A673 (cell line): ENCODE measurements at places on chromosomes 5 and 9. TPM values are rescaled to one million over a fixed set of nuclear protein-coding genes. Genes with fewer than 3 reads are reported as not detected.

Gene PCDHB7
- total RNA-seq, result 2.0 and 2.3 TPM in 2 replicates

DNA sequence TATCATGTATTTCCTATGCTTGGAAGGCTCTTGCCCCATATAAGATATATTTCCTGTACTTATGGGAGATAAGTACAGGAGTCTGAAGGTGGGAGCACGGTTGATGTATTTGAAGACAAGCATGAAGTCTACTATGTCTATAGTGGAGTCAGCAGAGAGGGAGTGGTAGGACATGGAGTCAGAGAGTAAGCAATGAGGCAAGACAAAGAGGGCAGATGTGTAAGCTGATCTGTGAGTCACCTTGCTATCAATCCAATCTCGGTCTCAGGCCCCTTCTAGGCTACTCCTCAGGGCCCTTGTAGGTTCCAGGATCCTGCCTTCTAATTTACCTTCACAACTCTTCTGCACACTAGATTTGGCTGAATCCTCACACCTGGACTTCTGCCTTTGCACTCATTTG is 105.5 kb downstream of the MACIR start:
- DNase-seq, result no peak

Gene PCDHGB2
- 6.2 and 6.5 TPM in 2 replicates for total RNA-seq

- no peak for DNase-seq
These were observed 6.3 kb downstream of the CCL19 start for GRCh38 chr9:34684816-34685215.
